Stimulated activated CD8-positive, alpha-beta memory T cell treated with anti-CD3 and anti-CD28 coated beads, Interleukin-7, amount 100 ng/mL, for 24 hours (primary cell): ENCODE measurements at places on chromosomes 3 and 15.

GRCh38 chr3:10547841-10548783 is 42.7 kb upstream of the ATP2B2 start:
- DNase-seq = no peak

GRCh38 chr15:47954196-47954595 is 166.6 kb upstream of the SLC24A5 start:
- no peak for DNase-seq

GRCh38 chr3:69740103-69741021 is 1.1 kb downstream of the MITF start:
- no peak for DNase-seq

- no peak for DNase-seq
These were observed 144.7 kb upstream of the ABHD17C start for GRCh38 chr15:80550219-80550907.

GRCh38 chr3:197242784-197243432 is 55.5 kb downstream of the DLG1 start:
- DNase-seq = no peak

DNA sequence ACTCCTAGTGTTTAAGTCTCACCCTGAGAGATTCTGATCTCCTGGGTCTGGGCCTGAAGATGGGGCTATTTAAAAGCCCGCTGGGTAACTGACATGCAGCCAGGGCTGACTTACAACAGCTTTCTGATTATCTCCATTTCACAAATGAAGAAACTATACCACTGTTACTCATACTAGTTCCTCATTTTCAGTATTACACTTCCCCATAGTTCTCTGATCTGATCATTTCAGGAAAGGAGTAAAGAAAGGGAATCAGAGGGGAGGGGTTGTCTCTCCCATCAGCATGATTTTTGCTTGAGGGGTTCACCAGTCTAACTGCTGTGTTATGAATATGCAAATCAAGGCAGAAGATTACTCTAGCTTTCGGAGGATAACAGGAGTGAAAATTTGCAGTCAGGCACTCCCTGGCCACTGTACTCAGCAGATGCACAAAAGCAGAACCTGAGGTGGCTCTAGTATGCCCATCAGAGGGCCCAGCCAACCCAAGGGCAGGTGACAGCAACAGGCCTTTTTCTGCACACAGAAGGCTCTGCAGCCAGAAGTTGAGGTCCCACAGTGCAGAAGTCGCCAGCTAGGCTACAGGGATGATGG is 59.4 kb downstream of the DAPK2 start:
- no peak for DNase-seq

GRCh38 chr15:93250950-93251349 is 161.9 kb upstream of the RGMA start:
- DNase-seq = no peak

DNA sequence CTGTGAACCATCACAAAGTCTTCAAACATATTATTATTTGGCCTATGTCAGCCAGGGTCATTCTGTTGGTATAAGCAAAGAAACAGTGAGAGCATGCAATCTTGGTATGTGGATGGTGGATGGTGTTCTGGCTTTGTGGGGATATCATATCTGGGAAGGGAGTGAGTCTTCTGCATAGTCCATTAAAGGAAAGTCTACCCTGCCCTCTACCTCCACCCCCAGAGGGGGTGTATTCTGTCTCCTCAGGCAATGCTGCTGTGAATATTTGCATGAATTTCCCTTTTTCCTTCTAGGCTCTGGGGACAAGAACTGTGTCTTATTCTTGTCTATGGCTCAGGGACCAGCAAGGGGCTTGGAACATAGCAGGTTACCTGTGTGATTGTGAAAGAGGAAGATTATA is 495.8 kb downstream of the PDCD6IP start:
- no peak for DNase-seq

DNA sequence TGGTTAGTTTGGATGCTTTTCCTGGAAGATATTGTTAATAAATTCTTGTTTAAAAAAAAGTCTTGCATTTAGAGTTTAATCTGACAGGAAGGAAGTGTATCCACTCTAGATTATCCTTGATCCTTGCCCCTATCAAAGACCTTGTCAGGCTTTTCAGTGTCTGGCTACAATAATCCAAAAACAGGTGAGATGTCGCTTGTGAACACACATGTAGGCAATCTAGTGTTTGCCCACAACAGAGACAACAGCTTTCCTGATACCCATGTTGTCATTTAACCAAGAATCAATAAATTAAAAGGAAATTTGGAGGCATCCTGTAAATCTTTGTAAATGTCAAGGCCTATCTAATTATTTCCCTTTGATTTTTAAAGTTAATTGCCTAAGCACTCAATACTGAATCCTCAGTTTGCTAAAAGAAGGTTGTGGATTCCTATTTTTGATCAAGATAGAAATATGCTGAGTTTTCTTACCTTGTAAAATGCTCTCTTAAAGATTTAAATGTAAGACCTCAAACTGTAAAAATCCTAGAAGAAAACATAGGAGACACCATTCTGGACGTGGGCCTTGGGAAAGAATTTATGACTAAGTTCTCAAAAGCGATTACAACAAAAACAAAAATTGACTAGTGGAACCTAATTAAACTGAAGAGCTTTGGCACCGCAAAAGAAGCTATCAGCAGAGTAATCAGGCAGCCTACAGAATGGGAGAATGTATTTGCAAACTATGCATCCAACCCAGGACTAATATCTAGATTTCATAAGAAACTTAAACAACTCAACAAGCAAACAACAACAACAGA is 207.7 kb downstream of the NAALADL2 start:
- DNase-seq = no peak

- no peak for DNase-seq
These were observed 6.5 kb downstream of the RPS17 start for GRCh38 chr15:82533801-82534200.
